ENCODE measurements at places on chromosomes 4 and X.

DNA sequence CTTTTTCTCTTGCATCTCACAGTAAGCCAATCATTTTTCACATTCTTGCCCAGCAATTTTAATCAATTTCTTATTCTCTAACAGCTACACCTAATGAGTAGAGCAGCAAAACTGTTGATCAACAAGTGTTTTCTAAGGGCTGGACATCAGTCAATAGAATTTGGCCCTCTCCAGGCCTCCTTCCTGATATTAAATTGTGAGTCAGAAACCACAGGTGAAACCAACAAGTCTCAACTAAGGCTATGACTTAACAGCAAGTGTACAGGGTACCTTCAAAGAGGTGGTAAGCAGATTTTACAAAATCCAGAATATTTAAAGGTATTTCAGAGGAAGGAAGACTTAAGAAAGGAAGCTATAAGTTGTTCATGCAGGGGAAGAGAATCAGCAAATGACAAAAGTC lies 156.5 kb upstream of the ARHGAP24 start:
- DNase-seq: no peak

GRCh38 chrX:145715641-145716138 lies 101.9 kb upstream of the SLITRK2 start:
- DNase-seq: no peak

- no peak for DNase-seq
Measured at GRCh38 chr4:85520765-85521749, 46.1 kb downstream of the ARHGAP24 start.

DNA sequence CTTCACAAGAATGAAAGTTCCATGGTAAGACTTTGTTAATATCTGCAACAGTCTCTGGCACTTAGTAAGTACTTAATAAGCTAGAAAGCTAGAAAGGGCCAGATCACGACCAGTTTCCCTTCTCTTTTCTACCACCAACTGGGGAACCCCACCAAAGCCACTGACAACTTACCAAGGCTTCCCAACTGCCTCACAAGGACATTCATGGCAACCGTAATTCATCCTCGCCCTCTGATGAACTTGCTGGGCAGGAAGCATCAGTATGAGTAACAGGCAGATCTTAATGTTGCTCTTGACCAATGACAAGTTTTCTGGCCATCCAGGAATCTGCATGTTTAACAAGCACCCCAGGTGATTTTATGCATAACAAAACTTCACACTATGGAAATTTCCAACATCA lies 23.2 kb upstream of the ZCCHC13 start:
- DNase-seq: no peak

DNA sequence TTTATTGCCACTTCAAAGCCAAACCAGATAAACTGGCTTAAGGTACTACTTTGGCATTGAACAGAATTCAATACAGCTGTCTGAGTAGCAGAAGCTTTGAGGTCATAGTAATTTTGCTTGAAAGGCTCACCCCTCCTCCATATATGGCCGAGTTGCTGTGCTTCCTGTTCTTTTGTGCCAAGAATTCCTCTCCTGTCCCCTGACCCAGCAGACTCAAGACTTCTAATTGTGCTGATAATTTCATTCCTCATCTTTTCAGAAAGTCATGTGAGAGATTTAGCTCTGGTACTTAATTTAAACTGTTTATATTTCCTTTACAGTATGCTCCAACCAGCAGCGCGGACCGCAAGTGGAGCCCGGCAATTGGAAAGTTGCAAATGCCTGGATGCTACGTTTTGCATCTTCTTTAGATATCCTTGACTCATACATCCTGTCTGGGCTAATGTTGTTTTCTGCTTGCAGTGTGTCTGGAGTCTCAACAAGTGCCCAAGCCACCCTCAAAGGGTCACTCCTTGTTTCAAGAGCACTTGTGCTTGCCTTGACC lies 373.4 kb downstream of the PDGFC start:
- DNase-seq: no peak

DNA sequence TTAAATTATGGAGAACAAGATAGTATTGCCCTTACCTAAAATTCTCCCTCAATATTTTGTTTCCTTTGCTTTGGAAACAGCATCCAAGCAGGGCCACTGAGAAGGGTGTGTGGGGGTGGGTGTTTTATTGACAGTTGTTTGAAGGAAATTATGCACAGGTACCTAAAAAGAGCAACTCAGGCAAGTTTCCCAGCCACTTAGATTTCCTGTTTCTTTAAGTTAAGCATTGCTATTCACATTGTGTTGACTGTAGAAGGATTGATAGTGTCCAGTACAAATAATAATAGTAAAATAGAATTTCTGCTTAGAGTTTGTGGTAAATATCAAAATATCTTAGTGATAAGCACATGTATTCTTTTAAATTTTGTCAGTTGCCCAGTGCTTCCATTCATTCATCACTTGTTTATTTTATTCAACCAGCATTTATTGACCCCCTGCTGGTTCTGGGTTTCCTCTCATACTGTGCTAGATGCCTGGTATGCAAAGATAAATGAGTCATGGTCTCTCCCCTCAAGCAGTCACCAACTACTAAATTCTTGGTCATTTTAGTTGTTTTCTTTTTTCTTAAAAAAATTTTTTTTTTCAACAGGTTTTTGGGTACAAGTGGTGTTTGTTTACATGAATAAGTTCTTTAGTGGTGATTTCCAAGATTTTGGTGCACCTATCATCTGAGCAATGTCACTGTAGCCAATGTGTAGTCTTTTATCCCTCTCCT lies 50.0 kb downstream of the GALNT7 start:
- no peak for DNase-seq

DNA sequence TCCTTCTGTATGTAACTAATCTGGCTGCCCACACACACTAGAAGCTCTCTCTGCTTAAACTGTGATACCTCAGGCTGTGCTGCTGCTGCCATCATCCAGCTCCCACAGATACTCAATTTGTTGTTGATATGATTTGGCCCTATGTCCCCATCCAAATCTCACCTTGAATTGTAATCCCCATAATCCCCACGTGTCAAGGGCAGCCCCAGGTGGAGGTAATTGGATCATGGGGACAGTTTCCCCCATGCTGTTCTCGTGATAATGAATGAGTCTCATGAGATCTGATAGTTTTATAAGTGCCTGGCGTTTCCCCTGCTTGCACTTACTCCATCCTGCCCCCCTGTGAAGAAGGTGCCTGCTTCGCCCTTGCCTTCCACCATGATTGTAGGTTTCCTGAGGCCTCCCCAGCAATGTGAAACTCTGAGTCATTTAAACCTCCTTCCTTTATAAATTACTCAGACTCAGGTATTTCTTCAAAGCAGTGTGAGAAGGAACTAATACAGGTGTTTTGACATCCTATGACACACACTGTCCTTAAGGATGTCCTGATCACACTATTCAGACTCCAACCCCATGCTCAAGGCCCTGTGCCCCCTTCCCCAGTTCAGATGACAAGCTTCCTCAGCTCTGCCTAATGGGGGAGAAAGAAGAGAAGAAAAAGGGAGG lies 2.9 kb upstream of the ATOH1 start:
- DNase-seq: no peak

- DNase-seq: no peak
Measured at GRCh38 chr4:141462361-141462760, 174.0 kb upstream of the IL15 start.

GRCh38 chrX:22310779-22311178 lies 38.1 kb downstream of the CBLL2 start:
- DNase-seq: no peak

- DNase-seq: no peak
Measured at GRCh38 chr4:165563851-165564250, 185.0 kb downstream of the CPE start.

- DNase-seq: no peak
Measured at GRCh38 chr4:184046148-184046547, 141.0 kb downstream of the STOX2 start.

GRCh38 chrX:133335027-133335426 lies 80.3 kb downstream of the GPC4 start:
- peak; percentile 8 for DNase-seq

- DNase-seq: no peak
Measured at GRCh38 chr4:101019313-101019712, 328.0 kb downstream of the PPP3CA start.

GRCh38 chr4:26029568-26030131 lies 115.6 kb downstream of the SMIM20 start:
- no peak for DNase-seq
